Left ventricle myocardium inferior (tissue), 1 donor: ENCODE measurements at places on chromosomes 16 and 17.

DNA sequence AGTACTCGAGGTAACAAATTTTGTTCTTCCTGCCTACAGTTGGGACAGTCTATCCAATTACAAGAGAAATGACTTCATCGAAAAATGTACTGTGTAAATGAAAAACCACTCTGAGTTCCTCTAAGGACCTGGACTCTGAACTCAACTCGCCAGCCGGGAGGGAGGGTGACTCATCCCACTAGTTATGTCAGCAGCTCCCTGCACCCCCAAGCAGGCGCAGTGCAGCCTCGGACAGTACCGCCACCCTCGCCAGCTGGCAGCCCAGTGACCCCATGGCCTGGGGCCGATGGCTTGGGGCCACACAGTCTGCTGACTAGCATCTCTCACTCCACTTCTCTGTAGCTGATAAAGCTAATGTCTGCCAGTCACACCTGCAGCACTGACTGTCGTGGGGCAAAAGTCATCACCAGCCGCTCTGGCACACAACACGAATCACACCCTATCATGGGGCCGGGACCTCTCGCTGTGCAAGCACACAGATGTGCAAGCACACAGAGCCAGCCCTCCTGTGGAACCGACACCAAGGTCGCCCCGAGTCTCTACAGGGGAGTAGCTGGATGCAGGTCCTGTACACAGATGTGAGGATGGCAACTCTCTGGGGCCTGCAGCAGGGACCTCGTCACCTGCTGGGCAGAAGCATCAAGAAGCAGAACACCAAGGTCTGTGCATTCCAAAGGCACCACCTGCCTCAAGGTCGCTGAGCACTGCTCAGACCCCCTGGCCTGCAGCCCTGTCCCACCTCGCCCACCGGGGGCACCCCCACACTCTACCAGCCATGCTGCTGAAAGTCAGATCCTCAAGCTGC, 5.7 kb downstream of the CSNK1D start:
- peaks cover 73% of the 10 kb centered on the region for H3K4me1 ChIP-seq
- peak; percentile 94 for DNase-seq
- H3K27ac ChIP-seq = peak overlapping the region; percentile 92
- peaks cover 56% of the 10 kb centered on the region for H3K36me3 ChIP-seq

GRCh38 chr17:44314524-44314868, 6.1 kb downstream of the RUNDC3A start:
- DNase-seq = no peak
- peak overlapping the region; percentile 51 for H3K4me3 ChIP-seq
- peaks cover 83% of the 10 kb centered on the region for H3K27me3 ChIP-seq
- peaks cover 9% of the 10 kb centered on the region for H3K4me1 ChIP-seq

DNA sequence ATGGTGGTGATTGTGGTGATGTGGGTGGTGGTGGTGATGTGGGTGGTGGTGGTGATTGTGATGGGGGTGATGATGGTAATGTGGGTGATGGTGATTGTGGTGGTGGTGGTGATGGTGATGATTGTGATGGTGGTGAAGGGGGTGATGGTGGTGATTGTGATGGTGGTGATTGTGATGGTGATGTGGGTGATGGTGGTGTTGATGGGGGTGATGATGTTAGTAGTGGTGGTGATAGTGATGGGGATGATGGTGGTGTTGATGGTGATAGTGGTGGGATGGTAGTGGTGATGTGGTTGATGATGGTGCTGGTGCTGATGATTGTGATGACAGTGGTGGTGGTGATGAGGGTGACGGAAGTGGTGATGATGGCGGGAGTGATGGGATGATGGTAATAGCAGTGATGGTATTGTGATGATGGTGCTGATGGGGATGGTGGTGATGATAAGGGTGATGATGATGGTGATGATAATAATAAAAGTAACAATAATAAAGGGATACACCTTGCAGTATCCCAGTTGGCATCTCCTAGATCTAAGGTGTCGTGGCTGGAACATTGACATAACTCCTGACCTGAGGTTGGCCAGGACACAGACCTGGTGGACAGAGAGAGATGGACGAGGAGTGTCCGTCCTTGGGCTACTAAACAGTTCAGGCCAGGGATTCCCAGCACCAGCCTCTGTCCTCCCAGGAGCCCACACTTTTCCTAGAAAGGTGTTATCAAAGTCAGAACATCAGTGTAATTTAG, 344.5 kb downstream of the SEC14L1 start:
- H3K27ac ChIP-seq = no peak overlapping the region
- no peaks in the 10 kb centered on the region for H3K27me3 ChIP-seq
- H3K4me3 ChIP-seq = no peak overlapping the region

DNA sequence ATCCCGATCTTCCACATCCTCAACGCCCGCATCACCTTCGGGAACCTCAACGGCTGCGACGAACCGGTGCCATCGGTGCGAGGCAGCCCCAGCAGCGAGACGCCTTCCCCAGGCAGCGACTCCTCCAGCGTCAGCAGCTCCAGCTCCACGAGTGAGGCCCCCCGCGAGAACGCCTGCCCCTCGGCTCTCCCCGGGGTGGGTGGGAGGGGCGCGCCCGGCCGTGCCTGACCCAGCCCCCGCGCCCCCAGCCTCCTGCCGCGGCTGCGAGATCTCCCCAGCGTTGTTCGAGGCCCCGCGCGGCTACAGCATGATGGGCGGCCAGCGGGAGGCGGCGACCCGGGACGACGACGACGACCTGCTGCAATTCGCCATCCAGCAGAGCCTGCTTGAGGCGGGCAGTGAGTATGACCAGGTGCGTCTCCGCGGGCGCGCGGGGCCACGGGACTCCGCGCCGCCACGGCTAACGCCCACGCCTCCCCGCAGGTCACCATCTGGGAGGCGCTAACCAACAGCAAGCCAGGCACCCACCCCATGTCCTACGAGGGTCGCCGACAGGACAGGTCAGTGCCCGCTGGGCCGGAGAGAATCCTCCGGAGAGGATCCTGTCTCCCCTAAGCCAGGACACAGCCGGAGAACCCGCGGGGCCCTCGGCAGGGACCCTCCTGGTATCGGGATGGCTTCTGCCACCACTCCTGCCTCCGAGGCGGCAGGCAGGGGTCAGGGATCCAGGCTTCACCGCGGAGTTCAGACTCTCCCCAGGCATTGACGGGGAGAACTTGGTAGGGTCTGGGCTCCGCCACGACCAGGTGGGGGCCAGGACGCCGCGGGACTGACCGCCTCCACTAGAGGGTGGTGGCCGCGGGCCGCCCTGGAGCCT, 10.1 kb downstream of the CORO6 start:
- peak overlapping the region; percentile 67 for H3K27ac ChIP-seq
- H3K27me3 ChIP-seq = no peaks in the 10 kb centered on the region
- H3K4me3 ChIP-seq = peak overlapping the region; percentile 63
- no peak for DNase-seq
- peaks cover 49% of the 10 kb centered on the region for H3K4me1 ChIP-seq

GRCh38 chr16:58732545-58733247, 1.4 kb downstream of the GOT2 start:
- H3K36me3 ChIP-seq = no peaks in the 10 kb centered on the region
- no peaks in the 10 kb centered on the region for H3K27me3 ChIP-seq
- peaks cover 67% of the 10 kb centered on the region for H3K4me1 ChIP-seq
- no peak for DNase-seq
- H3K27ac ChIP-seq = peak overlapping the region; percentile 93
- H3K4me3 ChIP-seq = peak overlapping the region; percentile 92

DNA sequence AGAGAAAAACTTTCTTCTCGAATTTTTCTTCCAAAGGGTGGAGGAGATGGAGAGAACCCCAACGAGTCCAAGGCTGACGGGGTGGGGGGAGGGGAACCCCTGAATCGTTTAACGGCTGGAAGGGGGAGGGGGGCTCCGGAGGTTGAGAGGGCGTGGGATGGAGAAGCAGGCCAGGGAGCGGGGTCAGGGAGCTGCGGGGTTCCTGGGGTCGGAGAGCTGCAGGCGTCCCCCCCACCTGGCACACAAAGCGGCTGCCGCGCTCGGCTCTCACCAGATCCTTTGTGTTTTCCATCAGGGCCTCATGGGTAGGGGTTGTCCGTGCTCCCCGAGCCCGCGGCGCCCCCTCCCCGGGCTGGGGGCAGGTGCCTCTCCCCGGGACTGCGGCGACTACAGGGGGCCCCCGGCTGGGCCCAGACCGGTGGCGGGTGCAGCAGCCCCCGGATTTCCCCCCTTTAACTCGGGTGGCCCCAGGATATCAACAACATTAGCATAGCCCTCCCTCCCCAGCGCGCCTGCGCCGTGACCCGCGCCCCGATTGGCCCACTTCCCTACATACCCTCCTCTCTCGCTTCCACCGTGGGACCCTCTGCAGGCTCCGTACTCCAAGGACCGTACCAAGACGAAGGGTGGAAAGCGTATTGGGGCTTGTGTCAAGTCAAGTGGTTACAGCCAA, at the start of gene MBTD1:
MBTD1 (minus strand) TSS at position 486 of the 673 bp plus-strand sequence. CDS start 34,888 bp downstream, outside the sequence.
- DNase-seq = peak; percentile 95
- no peaks in the 10 kb centered on the region for H3K27me3 ChIP-seq
- H3K4me3 ChIP-seq = peak within 1 kb of the TSS; percentile 88
- peak within 1 kb of the TSS; percentile 98 for H3K27ac ChIP-seq
- peaks cover 83% of the 10 kb centered on the region for H3K4me1 ChIP-seq

DNA sequence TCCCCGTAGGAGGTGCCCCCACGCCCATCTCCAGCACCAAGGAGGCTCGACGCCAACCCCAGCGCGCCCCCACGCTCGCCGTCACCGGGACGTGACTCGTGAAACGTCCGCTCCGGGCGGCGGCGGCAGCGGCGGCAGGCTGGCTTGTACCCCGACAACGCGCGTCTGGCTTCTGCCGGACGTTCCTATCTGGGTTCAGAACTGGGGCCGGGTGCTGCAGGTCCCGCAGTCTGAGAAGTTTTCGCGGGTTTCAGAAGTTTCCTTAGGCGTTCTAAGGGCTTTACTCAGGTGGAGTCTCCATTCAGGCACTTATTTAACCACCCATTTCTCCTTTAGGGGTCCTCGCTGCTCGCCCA, 672 bp upstream of the ALKBH5 start:
- H3K4me3 ChIP-seq = peak overlapping the region; percentile 94
- peaks cover 61% of the 10 kb centered on the region for H3K4me1 ChIP-seq

DNA sequence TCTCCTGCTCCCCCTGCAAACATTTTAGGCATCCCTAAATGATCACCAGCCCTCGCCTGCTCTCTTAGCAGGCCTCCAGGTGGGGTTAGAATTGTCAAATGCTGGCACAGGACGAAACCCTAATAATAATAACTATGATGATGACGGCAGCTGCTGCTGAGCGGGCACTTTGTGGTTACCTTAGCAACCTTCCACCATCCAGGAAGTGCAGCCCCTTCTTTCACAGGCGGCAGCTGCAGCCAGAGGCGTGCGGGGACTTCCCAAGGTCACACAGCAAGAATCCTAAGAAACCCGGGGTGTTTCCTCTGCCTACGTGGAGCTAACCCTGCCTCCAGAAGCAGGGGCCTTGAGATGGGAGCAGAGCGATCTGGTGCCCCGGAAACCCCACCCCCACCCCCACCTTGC, 22.4 kb upstream of the EIF1 start:
- DNase-seq = no peak
- no peaks in the 10 kb centered on the region for H3K36me3 ChIP-seq
- peaks cover 20% of the 10 kb centered on the region for H3K4me1 ChIP-seq
- no peaks in the 10 kb centered on the region for H3K27me3 ChIP-seq

GRCh38 chr17:32240750-32241149, 24.9 kb upstream of the RHBDL3 start:
- no peak overlapping the region for H3K27ac ChIP-seq
- H3K36me3 ChIP-seq = no peaks in the 10 kb centered on the region
- H3K27me3 ChIP-seq = no peaks in the 10 kb centered on the region
- no peak overlapping the region for H3K4me3 ChIP-seq

DNA sequence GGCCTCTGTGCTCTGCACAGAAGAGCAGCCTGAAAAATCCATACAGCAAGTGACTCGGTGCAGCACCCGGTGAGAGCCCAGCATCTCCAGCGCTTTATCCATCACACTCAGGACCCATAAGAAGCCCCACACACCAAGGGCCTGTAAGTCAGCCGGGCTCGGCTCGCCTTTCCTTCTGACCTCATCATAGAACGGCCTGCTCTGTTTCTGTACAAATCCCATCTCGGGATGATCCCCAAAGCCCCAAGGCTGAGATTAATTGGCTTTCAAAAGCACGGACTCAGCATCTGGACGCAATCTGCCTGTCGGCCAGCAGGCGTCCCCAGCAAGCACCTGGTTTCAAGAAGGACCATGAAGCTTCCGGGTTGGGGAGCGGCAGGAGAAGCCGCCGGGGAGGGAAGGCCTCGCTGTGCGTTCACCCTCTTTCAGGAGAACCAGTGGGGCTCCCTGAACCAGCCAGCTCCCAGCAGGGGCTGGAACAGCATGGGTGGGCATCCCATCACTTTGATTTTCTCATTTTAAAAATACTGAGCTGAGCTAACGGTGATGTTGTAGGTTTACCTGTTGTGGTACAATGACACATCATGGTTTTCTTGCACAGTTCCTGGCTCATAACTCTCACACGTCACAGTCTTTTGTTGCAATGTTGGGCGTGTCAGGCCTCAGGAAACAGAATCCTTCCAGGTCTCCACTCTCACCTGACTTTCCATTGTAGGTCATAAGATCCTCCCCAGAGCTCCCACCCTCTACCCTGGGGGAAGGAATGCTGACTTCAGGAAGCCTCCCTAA, 6.7 kb downstream of the CCDC57 start:
- H3K4me1 ChIP-seq = peaks cover 15% of the 10 kb centered on the region
- H3K36me3 ChIP-seq = no peaks in the 10 kb centered on the region
- H3K27me3 ChIP-seq = no peaks in the 10 kb centered on the region
- peak overlapping the region; percentile 76 for H3K27ac ChIP-seq
- DNase-seq = peak; percentile 85
- peak overlapping the region; percentile 40 for H3K4me3 ChIP-seq

- no peaks in the 10 kb centered on the region for H3K27me3 ChIP-seq
- no peaks in the 10 kb centered on the region for H3K36me3 ChIP-seq
- peaks cover 2% of the 10 kb centered on the region for H3K4me1 ChIP-seq
- no peak overlapping the region for H3K27ac ChIP-seq
Measured at GRCh38 chr16:60763869-60764268, 1272.4 kb downstream of the CDH8 start.

GRCh38 chr17:8953156-8953885, 12.2 kb downstream of the PIK3R5 start:
- H3K27ac ChIP-seq = peak overlapping the region; percentile 19
- peaks cover 6% of the 10 kb centered on the region for H3K4me1 ChIP-seq
- H3K36me3 ChIP-seq = no peaks in the 10 kb centered on the region
- no peak for DNase-seq

- H3K27me3 ChIP-seq = no peaks in the 10 kb centered on the region
- DNase-seq = no peak
Measured at GRCh38 chr17:2706911-2707510, 4.6 kb downstream of the CLUH start.

DNA sequence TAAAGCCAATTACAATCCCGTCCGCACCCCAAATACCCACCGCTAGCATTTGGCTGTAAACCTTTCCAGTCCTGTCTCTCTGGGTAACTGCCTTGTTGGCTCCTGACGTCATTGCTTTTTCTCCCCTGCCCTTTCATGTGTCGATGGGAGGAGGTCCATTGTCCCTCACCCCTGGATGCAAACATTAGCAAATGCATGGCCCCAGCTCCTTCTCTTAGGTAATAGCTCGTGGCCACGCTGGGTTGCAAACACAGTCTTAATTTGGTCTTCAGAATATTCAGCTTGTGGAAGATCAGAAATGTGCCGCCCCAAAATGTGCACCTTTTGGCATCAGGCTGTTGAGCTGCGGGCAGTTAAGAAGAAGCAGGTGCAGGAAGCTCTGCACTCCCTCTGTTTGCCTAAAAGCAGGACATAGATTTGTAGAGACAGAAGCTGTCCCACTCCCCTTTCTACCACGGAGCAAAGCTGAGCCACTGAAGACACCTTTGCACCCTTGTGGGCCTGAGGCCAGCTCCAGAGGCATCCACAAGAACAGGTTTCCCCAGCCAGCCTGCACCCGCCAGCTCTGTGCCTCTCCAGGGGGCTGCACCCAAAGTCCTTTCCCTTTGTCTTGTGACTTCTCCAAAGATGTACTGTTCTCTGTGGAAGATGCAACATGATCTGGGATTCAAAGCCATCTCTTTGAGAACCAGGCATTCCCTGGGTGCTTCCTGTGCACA, 127.3 kb downstream of the MGAT5B start:
- no peak for DNase-seq
- no peaks in the 10 kb centered on the region for H3K36me3 ChIP-seq
- H3K27me3 ChIP-seq = peaks cover 45% of the 10 kb centered on the region
- H3K27ac ChIP-seq = no peak overlapping the region
- peaks cover 11% of the 10 kb centered on the region for H3K4me1 ChIP-seq
- H3K4me3 ChIP-seq = no peak overlapping the region
